Kidney epithelial cell (primary cell): ENCODE measurements at places on chromosomes 6 and 20. TPM values are rescaled to one million over a fixed set of nuclear protein-coding genes. Genes with fewer than 3 reads are reported as not detected.

DNA sequence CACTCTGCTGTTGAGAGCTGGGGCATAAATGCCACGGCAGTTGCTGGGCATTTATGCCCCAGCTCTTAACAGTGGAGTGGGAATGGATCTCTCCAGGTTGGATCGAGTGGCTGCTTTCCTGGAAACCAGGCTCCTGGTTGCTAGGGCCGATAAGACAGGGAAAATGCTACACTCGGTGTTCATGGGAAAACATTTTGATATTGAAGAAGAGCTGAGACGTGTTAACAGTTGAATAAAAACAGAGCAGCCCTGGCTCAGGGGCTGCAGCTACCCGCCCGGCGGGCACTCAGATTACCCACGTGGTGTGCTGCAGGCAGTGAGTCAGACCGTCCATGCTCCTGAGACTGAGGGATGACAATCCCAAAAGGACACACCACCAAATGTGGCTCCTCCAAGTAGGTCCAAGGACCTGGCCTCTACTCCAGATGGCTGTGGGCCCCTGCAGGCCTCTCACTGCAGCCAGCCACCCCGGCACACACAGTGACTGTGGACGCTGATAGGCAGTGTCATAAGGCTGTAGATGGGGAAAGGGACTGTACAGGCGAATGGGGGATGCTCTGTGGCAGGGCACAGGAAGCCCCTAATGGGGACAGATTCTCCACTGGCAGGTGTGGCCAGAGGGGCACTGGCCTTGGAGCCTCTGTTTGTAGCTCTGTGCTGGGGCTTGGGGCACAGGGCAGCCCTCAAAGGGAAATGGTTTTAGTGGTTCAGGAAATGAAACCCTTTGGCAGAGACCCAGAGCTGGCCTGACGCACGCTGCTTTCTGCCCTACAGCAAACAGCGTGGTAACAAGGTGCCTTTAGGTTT, 237.8 kb downstream of the LY86 start:
- DNase-seq = no peak

GRCh38 chr6:4441981-4442434, 306.6 kb upstream of the ECI2 start:
- DNase-seq = no peak

GRCh38 chr6:4794140-4794707, 18.0 kb downstream of the CDYL start:
- DNase-seq = no peak

GRCh38 chr6:158027590-158028285, 46.1 kb downstream of the SYNJ2 start:
- DNase-seq = no peak

DNA sequence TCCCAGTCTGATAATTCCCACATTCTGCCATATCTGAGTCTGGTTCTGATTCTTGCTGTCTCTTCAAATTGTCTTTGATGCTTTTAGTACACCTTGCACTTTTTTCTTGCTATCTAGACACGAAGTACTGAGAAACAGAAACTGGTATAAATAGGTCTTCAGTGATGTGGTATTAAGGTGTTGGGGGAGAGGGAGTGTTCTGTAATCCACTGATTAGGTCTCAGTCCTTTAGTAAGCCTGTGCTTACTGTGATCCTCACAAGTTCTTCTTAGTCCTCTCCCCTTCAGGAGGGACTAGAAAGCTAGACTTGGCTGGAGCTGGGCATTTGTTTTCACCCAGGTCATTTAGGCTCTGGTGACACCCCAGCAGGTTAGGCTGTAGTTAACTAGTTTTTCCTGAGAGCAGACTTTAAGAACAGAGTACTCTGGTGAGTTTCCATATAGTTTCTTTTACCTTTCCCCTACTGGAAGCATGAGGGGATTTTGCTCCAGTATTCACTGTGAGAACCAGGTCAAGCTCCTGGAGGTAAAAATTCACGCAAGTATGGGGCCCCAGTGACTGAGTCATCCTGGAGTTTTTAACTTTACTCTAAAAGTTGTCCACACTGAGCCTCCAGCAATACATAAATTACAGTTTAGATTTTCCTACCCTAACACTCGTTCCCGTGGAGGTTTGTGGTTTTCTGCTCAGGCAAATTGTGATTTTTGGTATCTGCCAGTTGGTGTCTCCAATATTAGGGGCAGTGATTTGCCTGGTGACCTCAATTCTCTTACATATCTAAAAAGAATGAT, 154.6 kb downstream of the CDKAL1 start:
- peak; percentile 14 for DNase-seq

DNA sequence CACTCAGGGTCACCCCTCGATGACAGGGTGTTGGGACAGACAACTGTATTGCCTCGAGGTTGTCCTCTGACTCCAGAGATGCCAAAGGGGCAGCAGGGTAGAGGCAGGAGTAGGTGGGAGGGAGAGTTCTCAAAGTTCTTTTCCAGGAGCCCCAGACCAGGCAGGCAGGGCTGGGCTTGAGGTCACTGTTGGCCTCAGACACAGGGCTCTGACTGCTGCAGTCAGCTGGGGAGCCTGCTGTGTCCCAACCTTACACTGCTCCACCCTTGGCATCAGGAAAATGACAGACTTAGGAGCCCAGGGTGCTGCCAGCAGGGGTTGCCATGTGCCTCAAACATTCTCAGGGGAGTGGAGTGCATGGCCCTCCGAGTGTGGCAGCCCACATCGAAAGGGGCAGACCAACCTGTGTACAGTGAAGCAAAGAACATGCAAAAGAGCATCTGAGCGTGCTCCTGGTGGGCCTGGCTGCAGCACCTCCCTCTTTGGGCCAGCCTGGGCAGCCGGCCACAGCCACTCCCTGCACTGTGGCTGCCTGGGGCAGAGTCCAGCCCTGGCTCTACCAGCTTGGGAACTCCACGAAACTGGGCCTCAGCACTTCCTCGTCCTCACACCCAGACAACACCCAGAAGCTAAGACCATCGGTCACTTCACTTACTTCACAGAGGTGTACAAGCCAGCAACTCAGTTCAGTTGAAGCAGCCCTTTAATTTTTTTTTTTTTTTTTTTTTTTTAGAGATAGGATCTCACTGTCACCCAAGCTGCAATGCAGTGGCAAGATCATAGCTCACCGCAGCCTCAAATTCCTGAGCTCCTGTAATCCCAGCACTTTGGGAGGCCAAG, 24.0 kb downstream of the C6orf132 start:
- DNase-seq = no peak

GRCh38 chr6:55473722-55474121, 105.3 kb downstream of the HMGCLL1 start:
- no peak for DNase-seq

DNA sequence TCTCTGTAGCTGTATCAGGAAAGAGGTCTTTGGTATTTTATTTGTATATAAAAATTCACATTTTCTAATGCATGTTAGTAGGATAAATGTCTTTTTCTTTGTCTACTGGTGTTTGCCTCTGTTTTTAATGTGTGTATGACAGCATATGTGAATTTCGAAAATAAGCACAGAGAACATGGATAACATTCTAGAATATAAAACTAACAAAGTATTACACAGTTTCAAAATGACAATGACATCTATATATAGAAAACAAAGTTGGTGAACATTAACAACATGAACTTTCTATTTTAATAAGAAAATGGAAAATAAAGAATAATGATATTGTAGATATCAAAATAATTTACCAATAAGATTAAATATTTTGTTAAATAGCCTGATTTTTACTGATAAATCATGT, 608.0 kb downstream of the COL12A1 start:
- no peak for DNase-seq

- no peak for DNase-seq
Observed at GRCh38 chr6:7324520-7324919, 11.5 kb upstream of the SSR1 start.

DNA sequence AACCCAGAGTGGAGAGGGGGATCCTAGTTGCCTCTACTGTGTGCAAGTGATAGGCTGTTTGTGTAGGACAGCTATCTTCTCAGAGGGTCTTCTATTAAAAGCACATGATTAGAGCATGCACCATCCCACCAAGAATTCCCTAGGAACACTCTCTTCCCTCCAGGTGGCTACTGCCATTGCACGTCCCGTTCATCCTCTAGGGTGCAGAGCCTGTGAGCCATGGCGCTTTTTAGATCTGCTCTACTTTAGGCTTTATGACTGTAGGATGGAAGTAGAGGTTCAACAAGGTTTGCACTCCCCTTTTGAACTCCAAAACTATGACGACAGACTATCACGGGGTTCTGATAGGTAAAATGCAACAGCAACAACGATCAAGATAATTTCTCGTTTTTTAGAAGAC, 90.5 kb upstream of the SAMD5 start:
- no peak for DNase-seq

DNA sequence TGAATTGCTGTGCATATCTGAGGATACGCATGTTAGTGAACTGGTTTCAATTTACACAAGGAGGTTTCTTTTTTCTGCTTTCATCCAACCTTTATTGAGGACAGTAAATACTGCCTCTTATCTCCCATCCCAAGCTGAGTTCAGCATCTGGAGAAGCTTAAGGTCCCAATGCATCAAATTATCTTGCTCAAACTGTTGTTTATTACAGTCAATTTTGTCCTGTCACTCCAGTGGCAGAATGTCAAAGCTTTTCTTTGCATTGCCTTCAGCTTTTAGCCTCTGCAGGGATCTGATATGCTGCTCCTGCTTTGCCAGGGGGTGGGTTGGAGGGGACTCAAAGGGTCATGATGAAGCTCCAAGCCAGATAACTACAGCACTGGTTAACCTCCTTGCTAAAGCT, 435.4 kb upstream of the SOX4 start:
- DNase-seq = no peak

DNA sequence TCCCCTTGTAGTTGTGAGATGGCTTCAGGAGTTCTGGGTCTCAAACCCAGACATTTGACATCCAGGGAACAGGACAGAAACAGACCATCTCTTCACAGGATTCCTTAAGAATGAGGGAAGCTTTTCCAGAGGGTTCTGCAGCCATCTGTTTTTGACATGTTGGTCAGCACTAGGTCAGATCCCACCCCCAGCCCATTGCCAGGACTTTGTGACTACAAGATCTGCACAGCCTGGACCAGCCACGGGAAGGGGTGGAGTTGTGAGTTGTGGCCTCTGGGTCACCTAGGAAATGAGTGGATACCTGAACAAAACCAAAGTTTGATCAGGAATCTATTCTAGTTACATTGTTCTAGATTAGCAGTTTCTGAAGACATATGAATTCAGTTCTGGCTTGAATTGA, 39.2 kb upstream of the SSTR4 start:
- no peak for DNase-seq

Gene GDAP1L1
- total RNA-seq = not detected in 2 replicates

Gene ANKRD6
- total RNA-seq = 10.0 and 15.4 TPM in 2 replicates

Gene GNAS
- 851 and 877 TPM in 2 replicates for total RNA-seq

Gene LY6G5C
- not detected in 2 replicates for total RNA-seq

Gene COL12A1
- 19.2 and 24.3 TPM in 2 replicates for total RNA-seq

Gene CAGE1
- total RNA-seq = not detected in 2 replicates

Gene TRAPPC3L
- total RNA-seq = not detected in 2 replicates

Gene MYT1
- total RNA-seq = not detected in 2 replicates

Gene RAB44
- 0.07 TPM in 1 of 2 replicates, not detected in the other for total RNA-seq
